ENCODE measurements at places on chromosomes 16 and 17.

DNA sequence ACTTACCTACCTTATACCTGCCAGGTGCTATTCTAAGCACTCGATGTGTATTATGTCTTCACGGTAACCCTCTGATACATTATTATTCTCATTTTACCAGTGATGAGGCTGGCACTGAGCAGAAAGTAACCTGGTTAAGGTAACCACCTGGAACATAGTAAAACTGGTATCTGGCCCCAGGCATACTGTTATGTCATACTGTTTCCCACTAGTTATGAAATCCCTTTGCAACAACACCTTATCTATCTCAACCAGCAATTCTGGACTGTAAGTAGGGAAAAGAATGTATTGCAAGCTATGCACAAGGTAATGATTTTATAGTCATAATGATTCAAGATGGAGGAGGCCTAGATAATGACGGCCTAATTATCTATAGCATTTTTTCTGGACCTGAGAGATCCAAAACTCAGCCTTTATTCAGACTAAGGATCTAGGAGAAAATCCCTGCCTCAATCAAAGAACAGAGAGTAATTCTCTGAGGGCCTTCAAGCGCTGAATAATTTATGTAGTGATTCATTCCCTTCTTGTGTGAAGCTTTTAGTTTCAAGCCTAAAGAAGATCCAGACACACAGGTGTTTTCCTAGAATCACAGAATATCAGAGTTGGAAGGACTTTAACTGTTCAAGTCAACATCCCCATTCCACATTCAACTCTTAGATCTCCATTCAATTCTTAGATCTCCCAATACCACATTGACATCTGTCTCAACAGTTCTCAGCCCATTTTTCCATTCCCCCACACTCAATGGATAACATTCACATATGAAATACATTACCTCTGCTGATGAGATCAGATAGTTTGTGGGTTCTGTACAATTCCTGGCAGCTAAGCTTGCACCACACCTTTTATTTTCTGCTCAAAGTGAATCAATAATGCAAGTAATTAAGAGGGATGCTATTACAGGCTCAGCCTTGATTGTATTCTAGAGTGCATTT is 14.9 kb upstream of the MMD start:
- DNase-seq = no peak

GRCh38 chr17:33175562-33175961 is 117.5 kb downstream of the ASIC2 start:
- no peak for DNase-seq

DNA sequence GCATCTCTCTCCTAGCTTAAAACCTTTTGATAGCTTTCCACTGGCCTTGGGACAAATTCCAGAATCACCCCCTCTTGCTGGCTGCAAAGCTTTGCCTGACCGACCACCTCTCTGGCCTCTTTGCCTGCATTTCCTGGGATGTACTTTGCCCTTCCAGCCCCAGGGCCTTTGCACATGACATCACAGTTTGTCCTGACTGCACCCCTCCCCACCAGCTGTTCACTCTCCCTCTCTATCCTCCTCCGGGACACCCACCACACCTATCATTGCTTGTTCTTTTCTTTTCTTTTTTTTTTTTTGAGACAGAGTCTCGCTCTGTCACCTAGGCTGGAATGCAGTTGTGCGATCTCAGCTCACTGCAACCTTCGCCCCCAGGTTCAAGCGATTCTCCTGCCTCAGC is 7.9 kb downstream of the AANAT start:
- no peak for DNase-seq

DNA sequence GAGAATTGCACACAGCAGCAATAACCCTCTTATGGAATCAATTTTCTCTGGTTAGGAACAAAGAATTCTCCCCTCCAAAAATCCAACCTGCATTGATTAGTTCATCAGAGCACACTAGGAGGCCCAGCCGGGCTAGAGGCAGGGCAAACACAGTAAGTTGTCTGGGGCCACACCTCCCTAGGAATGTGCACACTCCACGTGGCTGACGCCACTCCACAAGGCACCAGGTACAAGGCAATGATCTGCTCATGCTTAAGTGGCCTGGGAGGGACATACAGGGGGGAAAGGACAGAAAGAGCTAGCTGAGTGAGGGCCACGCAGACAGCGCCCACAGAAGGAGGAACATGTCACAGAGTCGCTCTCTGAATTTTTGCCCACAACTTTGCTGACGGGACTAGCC is 107.6 kb downstream of the SLC39A11 start:
- no peak for DNase-seq

DNA sequence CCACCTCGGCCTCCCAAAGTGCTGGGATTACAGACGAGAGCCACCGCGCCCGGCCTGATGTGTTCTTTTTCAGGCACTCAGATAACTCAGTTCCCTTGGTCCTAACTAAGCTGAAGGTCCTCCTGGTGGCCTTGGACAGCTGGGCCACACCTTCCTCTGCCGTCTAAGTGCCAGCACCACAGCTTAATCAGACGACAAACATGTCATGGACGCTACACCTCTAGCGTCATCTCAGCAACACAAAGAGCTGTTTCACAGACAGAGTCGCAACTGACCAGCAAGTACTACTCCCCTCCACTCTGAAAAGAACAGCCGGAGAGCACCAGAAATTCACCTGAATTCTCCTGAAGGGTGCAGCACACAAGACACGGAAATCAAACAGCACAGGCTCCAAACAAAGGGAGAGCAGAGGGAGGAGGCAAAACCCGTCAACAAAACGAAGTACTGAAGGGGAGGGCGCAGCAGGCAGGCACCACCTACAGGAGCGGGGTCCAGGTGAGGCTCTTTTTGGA is 4.4 kb downstream of the TRAP1 start:
- no peak for DNase-seq

DNA sequence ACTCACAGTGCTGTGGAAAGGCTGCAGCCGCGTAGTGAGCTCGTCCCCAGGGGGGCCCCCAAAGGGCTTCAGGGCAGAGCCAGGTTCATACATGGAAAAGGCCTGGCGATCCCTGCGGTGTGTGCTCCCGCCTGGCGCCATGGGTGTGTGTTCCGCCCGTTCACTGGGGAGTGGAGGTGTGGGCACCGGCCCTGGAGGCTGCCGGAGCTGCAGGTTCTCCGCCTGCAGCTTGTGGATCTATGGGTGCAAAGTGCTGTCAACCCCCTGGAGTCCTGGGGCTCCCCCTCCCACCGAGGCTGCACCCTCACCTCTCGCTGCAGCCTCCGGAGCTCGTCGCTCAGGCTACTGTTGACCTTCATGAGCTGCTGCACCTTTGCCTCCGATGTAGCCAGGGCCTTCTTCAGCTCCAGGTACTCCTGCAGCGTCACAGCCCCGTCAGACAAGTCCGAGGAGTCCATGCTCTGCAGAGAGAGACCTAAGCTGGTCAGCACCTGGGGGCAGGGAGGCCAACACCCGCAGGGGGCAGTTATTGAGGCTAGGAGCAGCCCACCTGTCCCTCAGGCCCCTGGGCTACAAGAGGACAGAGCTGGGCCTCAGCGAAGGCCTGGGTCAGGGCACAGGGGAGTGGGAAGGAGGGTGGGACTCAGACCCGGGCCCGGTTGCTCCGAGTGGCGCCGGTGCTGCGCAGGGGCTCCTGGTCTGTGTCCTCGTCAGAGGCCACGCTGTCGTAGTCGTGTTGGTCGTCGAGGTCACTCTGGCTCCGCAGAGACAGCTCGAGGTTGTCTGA is 7.9 kb downstream of the TP53I13 start:
- no peak for DNase-seq

DNA sequence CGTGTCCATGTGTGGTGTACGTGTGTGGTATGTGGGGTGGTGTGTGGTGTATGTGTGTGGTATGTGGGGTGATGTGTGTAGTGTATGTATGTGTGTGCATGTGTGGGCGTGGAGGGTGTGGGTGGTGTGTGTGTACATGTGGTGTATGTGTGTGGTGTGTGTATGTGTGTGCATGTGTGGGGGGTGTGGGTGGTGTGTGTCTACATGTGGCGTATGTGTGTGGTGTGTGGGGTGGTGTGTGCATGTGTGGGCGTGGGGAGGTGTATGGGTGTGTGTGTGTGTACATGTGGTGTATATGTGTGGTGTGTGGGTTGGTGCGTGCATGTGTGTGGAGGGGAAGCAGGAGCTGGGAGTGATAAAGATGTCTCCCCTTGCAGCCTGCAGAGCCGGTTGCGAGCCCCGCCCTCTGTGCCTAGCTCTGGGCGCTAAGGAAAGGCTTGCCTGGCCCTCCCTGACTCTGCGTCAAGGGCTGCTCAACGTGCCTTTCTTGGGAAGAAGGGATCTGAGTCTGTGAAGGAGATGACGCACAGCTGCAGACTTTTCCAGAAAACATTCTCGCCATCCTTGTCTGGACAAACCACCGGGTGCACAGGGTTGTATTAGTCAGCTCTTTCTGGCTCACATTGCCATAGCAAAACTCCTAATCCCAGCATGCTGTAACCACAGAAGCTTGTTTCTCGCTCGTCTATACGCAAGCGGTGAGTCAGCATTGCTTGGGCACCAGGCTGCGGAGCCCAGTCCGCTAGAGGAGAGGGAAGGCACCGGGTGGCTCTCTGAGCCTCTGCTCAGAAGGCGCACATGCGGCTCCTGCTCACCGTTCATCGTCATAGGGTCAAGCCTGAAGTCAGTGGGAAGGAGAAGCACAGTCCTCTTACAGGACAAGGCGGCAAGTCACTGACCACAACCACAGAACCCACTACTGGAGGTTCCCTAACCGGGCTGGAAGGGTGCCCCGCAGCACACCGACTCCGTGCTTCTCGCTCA is 2.0 kb upstream of the CD300H start:
- DNase-seq = no peak

DNA sequence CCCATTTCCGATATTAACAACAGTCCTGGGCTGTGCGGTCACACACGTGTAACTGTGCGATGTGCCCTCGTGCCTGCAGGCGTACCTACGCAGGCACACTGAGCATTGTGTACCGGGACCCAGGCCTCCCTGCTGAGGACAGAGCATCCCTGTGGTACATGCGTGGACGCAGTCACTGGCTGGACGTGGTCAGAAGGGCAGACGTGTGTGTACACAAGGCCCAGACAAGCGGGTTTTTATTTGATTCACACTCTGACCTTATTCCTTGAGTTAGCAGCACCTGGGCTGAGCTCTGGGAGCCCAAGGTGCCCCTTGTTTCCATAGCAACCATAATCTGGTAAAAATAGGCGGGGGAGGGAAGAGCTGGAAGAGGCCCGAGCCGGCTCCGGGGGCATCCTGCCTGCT is 19.5 kb downstream of the RAP1GAP2 start:
- no peak for DNase-seq

GRCh38 chr17:9953492-9953891 is 48.4 kb upstream of the RCVRN start:
- no peak for DNase-seq

DNA sequence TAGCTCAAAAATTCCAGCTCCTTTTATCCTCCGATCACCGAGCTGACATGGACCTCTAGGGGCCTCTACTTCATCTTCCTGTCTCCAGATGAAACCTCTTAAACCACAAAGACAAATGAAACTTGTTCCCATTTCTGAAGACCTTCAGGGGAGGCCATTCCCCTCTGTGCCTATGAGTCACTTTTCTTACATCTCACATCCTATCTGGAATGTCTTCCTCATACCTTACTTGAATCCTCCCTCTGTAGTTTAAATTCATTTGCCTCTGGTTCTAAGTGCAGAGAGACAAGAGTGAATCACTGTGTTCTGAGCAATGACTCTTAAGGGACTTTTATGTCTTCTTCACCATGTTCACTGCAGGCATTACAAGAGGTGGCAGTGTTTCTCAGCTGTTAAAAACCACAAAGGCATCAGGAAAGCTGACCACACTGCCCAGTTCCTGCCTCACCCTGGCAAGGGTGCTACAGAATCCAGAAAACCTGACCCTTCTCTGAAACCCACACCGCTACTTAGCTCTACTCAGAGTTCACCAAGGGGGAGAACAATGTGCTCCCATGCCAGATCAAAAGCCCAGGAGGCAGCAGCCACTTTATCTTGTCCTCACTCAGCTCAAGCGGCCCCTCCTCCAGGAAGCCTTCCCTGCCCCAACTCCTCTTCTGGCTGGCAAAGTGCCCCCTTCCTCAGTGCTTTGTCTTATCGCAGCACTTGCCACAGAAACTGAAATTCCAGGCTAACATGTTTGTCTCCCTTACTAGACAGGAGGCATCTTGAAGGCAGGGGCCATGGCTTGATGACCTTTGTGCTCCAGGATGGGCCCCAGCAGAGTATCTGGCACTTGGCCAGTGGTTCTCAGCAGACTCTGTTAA is 6.4 kb downstream of the CUEDC1 start:
- DNase-seq = no peak

GRCh38 chr17:78375401-78376151 is 2.9 kb upstream of the PGS1 start:
- no peak for DNase-seq

DNA sequence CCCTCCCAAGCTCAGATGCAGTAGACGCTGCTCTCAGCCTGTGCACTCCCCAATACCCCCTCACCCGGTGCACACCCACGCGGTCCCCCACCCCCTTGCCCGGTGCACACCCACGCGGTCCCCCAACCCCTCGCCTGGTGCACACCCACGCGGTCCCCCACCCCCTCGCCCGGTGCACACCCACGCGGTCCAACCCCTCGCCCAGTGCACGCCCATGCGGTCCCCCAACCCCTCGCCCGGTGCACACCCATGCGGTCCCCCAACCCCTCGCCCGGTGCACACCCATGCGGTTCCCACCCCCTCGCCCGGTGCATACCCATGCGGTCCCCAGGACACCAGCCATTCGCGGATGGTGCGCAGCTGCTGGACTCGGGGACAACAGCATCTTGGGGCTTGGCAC is 19.9 kb upstream of the CYTH1 start:
- no peak for DNase-seq

GRCh38 chr16:67444259-67445125 is 13.6 kb downstream of the HSD11B2 start:
- no peak for DNase-seq

DNA sequence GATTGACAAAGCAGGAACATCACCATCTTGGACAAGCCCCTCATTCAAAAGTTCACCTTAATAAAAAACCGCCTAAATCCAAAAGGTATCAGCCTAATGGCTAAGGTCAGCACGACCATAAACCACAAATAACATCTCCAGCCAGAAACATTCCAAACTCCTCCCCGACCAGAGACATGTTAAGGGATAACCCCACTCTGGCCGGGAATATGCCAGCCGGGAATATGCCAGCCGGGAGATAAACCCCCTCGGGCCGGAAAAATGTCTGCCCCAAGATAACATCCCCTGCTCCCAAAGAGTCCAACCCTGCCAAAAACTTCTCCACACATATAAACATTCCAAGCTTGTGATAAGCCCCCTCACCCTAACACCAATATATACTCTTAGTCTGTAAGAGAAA is 1.4 kb downstream of the DHX33 start:
- DNase-seq = no peak

DNA sequence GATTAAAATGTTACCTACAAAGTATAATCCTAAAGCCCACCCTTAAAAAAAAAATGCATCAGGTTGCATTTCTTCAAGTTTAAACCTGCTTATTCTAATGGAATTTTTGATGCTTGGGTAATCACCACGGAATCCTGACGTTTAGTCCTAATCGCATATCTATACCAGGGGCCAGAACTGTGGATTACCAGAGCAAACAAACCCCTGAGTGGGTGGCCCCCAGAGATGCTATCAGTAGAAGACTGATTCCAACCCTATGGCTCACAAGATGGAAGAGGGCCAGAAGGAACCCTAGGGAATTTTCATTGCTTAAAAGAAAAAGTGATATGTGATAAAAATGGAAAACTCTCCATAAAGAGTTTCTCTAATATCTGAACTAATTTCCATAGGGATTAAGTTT is 152.2 kb upstream of the NOG start:
- no peak for DNase-seq
